ENCODE measurements at places on chromosomes 1 and 21.

DNA sequence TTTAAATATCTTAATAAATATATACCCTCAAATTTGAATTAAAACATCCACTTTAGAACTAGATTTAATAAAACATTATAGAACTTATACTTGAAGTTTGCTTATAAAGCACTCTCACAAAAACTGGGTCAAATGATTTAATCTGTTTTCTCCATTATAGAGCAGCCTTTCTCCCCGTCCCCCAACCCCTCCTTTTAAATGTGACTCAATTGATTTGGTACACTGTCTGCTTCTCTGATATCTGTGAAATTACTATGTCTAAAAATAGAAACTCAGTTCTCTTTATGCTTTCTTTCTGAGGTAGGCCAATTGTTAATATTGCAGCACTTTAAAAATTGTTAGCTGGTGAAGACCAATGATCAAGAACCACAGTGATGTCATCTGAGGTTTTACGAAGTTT, 6.9 kb upstream of the ZBTB21 start:
- no peak for DNase-seq

DNA sequence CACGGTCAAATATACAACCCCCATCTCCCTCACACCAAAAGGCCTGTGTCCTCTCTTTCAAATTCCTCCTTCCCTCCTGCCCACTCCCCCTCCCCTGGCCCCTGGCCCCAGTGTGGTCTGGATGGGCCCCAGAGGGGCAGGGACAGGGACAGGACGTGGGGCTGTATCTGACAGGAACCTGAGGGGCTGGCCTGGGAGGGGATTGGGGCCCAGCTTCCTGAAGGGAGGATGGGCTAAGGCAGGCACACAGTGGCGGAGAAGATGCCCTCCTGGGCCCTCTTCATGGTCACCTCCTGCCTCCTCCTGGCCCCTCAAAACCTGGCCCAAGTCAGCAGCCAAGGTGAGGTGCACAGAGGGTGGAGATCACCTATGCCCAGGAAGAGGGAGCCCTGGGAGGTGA, at the start of gene MPL:
TSS of gene MPL (plus strand) at position 231 of the 400 bp plus-strand sequence. CDS start at position 262, 31 bp downstream.
- DNase-seq, result no peak

- no peak for DNase-seq
Observed at GRCh38 chr1:161834967-161835550, 68.9 kb downstream of the ATF6 start.

DNA sequence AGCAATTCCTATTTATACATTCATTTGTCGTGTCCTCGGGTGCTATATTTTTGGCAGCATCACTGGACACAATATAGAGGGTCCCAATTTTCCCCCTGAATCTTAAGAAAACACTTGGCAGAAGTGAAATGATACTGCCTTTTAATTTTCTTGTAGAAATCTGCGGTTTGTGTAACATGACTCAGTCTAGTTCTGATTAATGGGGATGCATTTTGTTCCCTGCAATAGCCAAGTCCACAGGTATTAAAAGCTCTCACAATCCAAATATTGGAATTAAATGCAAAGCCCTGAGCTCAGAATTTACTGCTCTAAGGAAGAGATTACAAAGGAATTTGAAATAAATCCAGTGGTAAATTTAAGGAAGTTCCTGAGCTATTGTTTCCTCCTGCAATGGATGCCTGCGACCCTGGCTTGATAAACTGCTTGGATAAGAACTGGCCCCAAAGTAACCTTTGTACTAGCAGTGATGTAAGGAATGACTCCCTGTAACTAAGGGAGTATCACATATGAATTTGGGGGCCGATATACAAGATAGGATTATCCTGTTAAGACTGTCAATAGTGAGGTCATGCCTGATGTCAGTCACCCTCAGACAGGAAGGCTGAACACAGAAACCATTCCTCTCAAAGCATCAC, 349.7 kb upstream of the C1orf87 start:
- no peak for DNase-seq

DNA sequence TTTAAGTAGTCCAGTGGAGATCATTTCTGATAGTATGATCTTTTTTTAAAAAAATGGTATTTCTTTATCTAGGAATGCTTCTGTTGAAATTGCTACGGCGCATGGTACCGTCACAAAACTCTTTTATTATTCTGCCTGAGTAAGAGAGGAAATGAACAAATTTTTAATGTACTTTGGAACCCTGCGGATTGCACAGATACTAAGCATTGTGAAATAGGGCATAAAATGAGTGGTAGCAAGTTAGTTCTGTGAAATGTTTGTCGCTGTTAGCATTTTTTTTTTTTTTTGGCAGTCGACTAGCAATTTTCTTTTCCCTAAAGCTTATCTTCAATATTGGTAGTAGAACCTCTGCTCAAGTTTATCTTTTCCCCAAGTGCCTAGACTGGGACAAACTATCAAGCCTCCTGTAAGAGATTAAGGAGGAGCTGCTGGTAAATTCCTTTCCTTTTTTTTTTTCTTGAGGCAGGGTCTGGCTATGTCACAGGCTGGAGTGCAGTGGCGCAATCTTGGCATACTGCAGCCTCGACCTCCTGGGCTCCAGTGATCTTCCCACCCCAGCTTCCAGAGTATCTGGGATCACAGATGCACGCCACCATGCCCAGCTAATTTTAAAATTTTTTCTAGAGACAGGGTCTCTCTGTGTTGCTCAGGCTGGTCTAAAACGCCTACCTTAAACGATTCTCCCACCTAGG, 2.2 kb downstream of the ITSN1 start:
- DNase-seq, result no peak

DNA sequence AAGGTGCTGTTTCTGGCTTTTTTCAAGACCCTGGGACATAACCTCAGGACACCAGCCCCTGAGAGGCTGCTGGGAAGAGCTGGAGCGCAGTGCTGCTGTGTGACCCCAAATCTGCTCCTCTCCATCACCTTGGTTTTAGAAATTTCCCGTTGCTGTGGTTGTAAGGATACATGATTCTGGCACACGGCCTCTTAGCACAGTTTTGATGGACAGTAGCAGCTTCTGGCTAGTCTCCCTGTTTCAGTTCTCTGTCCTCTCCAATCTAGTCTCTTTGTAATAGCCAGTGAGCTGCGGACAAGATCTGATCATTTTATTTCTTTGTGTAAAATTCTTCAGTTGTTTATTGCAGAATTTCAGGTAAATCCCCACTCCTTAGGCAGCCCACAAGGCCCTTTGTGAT, 3.1 kb downstream of the CLIC6 start:
- no peak for DNase-seq
